ENCODE measurements at places on chromosomes 3 and 15.

GRCh38 chr15:88490036-88490435, 22.5 kb downstream of the MRPS11 start:
- no peak for DNase-seq

GRCh38 chr3:180325958-180326357, 276.0 kb upstream of the TTC14 start:
- no peak for DNase-seq

GRCh38 chr3:149356044-149356592, 21.3 kb downstream of the TM4SF1 start:
- no peak for DNase-seq

GRCh38 chr3:101536266-101536665, 23.3 kb upstream of the SENP7 start:
- no peak for DNase-seq

DNA sequence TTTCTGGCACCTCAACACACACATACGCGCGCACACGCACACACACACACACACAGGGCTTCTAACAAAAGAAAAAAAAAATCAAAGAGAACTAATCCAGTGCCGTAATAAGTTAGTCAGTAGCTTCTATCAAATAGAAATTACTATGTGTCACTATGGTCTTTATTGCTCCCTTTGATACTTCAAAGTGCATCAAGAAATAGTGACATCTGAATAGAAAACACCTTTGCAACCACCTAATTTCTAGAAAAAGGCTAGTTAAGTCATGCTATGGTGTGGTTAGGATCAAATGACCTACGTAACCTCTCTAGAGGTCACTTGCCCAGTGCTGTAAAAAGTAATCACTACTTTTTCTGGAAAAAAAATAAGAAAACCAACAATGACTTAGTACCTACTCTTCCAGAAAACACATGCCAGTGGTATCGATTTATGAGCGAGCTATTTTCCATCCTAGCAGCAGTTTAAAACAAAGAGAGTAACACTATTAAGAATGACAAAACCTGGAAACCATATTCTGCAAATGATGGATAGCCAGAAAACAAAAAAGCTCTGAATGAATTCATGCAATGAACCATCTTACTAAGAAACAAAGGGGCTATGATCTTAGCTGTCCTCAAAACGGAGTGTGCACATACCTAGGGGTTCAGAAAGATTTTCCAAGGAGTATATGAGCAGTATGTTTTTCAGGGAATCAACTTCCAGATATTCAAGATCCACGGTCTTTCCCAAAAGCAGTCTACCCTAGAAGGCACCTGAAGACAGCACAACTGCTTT, 6.8 kb downstream of the AVEN start:
- no peak for DNase-seq

DNA sequence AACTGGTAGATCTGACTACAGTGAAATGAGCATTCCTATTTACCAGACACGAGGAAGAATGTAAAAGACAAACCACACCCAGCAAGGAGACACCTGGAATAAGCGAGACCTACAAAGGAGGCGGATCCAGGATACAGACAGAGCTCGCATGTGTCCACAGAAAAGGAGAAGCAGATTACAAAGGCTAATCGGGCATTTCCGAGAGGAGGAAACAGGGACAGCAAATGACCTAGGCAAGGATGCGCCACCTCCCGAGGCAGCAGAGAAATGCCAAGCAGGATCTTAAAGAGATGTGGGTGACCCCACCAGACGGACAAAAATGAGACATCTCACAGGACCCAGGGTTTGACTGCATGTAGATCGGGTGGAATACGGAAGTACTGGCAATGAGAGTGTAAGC, 63.2 kb upstream of the IQSEC1 start:
- DNase-seq, result no peak

- peak; percentile 42 for DNase-seq
Observed at GRCh38 chr15:34721802-34722438, 32.9 kb downstream of the GJD2 start.

GRCh38 chr3:193095366-193095765, 145.7 kb upstream of the PLAAT1 start:
- DNase-seq, result peak; percentile 12

DNA sequence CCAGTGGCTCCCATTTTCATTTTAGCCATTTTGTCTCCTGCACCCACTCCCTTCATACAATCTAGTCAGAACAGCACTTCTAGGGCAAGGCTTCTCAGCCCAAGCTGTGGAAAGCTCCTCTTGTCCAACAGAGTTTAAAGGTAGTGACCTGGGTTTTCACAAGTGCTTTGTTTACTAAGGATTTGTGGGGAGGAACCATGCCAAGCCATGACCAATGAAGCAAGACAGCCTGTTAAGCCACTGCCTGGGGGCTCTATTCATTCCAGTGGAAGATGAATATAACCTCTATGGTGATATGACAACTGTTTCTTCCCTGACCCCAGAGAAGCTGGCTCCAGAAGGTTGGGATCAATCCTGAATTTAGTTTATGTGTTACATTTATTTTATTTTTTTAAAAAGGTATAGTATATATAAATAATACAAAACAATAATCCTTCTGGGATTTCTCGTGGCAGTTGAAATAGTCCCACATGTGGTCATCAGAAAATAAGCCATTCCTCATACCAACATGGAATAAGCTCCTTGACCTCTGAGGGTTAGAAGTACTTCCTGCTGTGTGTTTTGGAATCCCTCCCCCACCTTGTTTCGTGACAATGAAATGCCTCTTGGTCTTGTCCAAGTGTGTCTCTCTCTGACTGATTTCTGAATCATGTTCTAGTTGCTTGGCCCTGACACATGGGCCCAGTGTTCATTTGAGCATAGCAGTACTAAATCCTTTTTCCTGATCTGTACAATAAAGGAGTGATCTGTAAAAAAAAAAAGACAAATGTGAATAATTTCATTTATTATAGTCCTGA, 13.3 kb upstream of the THUMPD3 start:
- DNase-seq, result peak; percentile 74

DNA sequence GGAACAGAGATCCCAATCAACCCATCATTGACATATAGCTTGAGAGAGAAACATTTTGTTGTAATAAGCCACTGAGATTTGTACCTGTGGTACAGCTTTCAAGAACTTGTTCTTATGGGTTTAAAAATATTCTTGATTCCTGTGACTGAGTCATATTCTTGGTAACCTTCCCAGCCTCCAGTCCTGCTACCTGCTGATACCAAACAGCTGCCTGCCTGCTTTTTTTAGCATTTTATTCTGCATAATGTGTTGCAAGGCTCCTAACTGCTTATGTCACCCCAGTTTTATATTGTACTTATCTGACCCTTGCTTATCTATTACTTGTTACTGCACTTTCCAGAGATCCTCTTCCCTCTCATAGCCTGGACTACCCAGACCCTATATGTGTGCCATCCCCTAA, 349.3 kb upstream of the SOX2 start:
- no peak for DNase-seq

DNA sequence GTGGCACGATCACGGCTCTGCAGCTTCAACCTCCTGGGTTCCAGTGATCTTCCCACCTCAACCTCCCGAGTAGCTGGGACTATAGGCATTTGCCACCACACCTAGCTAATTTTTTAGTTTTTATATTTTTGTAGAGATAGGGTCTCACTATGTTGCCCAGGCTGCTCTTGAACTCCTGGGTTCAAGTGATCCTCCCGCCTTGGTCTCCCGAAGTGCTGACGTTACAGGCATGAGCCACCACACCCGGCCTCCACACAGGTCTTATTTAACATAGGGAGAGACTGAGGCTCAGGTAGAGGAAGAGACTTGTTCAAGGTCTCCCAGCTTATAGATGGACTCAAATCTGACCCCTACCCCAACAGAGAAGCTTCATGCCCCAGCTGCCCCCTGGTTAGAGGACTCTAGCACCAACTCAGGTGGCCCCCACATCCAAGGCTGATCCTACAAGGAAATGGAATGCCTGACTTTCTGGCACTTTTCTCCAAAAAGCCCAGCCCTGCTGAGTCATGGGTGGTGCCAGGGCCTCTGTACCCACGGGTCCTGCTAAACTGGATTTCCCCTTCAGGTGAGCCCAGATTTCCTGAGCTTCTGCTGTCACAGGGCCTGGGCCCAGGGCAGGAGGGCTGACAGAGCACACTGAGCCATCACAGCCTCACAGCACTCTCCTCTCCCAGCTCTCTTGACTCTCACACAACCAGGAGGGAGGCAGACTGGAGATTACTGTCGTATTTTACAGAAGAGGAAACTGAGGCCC, 5.6 kb downstream of the TMEM40 start:
- DNase-seq, result no peak

DNA sequence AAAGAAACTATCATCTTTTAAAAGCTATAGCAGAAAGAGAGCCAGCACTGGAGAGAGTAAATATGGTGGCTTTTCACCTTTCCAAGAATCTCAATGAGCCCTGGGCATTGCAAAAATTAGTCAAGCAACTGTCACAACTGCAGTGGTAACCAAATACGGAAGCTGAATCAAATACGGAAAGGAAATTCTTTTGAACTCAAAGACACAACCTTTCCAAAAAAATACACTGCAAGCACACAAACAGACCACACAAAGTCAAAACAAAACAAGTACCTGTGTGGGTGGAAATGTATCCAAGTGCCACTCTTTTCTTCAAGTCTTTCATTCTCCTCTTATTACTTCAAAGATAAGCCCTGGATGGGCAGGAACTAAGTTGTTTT, 17.6 kb downstream of the VGLL4 start:
- DNase-seq, result no peak

DNA sequence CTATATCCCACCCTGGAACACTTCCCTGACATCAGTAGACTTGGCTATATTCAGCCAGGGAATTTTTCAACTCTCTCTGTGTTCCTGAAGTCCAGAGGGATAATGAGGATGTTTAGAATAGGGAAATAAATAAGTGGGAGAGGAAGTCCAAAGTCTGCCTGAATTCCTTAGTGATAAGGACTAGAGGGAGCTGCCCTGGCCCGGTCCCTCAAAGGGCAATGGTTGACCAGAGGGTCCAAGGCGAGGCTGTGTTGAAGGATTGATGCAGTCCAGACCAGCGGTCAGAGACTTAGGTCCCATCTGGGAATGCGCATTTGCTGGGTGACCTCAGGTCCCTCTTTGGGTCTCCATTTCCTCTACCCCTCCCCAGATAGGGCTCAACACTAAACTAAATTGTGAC, 7.9 kb downstream of the VIPR1 start:
- no peak for DNase-seq

DNA sequence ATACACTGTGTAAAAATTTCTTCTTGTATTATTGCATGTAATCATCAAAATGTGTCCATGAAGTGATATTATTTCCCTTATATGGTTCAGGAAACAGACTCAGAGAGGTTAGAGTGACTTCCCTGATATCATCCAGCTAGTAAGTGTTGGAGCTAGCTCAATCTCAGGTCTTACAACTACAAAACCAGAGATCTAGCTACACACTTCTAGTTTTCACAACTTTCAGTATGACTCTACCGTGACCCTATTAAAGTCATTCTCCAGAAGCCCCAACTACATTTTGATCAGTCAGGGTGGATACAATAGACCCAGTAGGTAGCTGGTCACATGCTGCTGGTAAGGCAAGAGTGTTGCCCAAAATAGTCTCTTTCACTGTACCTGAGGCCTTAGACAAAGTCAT, 165.3 kb downstream of the GOLIM4 start:
- no peak for DNase-seq

- DNase-seq, result no peak
Observed at GRCh38 chr3:11481556-11481955, 162.2 kb downstream of the VGLL4 start.

GRCh38 chr3:196985954-196986885, 17.6 kb upstream of the PIGZ start:
- DNase-seq, result no peak

DNA sequence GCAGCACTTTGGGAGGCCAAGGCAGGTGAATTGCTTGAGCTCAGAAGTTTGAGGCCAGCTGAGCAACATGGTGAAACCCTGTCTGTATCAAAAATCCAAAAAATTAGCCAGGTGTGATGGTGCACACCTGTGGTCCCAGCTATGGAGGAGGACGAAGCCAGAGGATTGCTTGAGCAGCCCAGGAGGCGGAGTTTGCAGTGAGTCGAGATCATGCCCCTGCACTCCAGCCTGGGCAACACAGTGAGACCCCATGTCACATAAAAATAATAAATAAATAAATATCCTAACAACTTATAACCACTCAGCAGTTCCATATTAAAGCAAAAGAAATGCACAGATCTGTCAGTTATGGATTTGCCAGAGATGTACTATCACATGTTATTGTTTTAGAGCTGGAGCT, 62.6 kb downstream of the LMLN start:
- no peak for DNase-seq

GRCh38 chr3:179227349-179227748, 23.6 kb downstream of the KCNMB3 start:
- peak; percentile 3 for DNase-seq

GRCh38 chr3:99646107-99646435, 7.7 kb downstream of the COL8A1 start:
- DNase-seq, result peak; percentile 44

DNA sequence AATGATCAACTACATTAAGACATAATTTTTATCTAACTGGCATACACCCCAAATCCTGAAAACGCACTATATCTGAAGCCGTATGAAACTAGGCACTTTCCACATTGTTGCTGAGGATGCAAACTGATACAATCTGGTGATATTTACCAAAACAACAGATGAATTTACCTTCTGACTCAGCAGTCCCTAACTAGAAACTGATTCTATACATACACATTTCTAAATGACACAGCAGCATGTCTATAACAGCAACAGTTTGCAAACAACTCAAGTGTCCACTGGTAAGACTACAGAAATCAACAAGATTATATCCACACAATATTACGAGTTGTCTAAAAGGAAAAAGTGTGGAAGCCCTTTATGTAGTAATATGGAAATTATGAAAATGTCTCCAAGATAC, 22.9 kb downstream of the SECISBP2L start:
- DNase-seq, result no peak

GRCh38 chr3:153572654-153573053, 410.6 kb downstream of the RAP2B start:
- no peak for DNase-seq

GRCh38 chr3:127120851-127121647, 71.9 kb upstream of the PRR23E start:
- no peak for DNase-seq

GRCh38 chr15:74830868-74831267, 4.4 kb downstream of the CPLX3 start:
- DNase-seq, result no peak

GRCh38 chr3:34782871-34783270, 856.5 kb upstream of the ARPP21 start:
- peak; percentile 40 for DNase-seq

GRCh38 chr3:46670000-46670890, 23.2 kb downstream of the ALS2CL start:
- DNase-seq, result no peak

GRCh38 chr15:25501828-25502446, 63.1 kb upstream of the UBE3A start:
- peak; percentile 31 for DNase-seq

All from fibroblast of skin of abdomen (primary cell).